Smooth muscle cell of bladder (primary cell): ENCODE measurements at places on chromosomes 12 and 14. TPM values are rescaled to one million over a fixed set of nuclear protein-coding genes. Genes with fewer than 3 reads are reported as not detected.

The TAS2R20 gene
- 2.2 and 2.4 TPM in 2 replicates for total RNA-seq

The C14orf132 gene
- total RNA-seq: 13.5 and 13.7 TPM in 2 replicates

The IFI27 gene
- 14.3 and 16.4 TPM in 2 replicates for total RNA-seq

The TBPL2 gene
- not detected in 2 replicates for total RNA-seq

The MGST1 gene
- 66.4 and 69.8 TPM in 2 replicates for total RNA-seq

The NOS1 gene
- total RNA-seq: under 0.01 TPM in 1 of 2 replicates, not detected in the other

The SLC25A21 gene
- 0.57 and 1.2 TPM in 2 replicates for total RNA-seq

The ITGA7 gene
- total RNA-seq: 1.8 and 2.7 TPM in 2 replicates

The SELPLG gene
- 0.85 and 2.0 TPM in 2 replicates for total RNA-seq

The CLEC1B gene
- total RNA-seq: not detected in 2 replicates

The TMTC2 gene
- 36.4 and 49.8 TPM in 2 replicates for total RNA-seq

The KRT79 gene
- not detected in 2 replicates for total RNA-seq

The BCL2L14 gene
- total RNA-seq: not detected in 2 replicates

The GLI1 gene
- 0.18 and 0.71 TPM in 2 replicates for total RNA-seq

The CLEC4A gene
- 0.28 and 0.65 TPM in 2 replicates for total RNA-seq

The RBP5 gene
- not detected in 2 replicates for total RNA-seq

The TMEM132C gene
- not detected in 2 replicates for total RNA-seq

The ENDOU gene
- not detected in 2 replicates for total RNA-seq

The NANOG gene
- total RNA-seq: not detected in 2 replicates

The FMNL3 gene
- total RNA-seq: 13.9 TPM in 2 replicates
